ENCODE measurements at places on chromosomes 3 and 15.

- no peak for ATAC-seq
Observed at GRCh38 chr15:51348688-51349087, 7.2 kb downstream of the GLDN start.

DNA sequence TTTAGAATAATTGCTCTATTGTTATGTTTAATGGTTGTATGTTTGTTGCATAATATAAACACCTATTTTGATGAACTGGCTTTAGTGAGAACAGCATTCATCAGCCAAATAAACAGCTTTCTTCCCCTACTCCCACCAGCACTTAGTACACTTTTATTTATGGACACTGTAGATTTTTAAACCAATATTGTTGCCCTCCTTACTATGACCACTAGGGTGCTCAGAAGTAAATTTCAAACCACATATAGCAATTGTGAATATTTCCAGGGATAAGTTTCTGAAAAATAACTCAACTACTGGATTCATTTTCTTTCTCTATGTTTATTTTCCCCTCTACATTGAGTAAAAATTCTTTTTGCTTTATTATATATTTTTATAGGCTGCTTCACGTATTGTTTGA, 84.7 kb upstream of the PTX3 start:
- no peak for ATAC-seq

DNA sequence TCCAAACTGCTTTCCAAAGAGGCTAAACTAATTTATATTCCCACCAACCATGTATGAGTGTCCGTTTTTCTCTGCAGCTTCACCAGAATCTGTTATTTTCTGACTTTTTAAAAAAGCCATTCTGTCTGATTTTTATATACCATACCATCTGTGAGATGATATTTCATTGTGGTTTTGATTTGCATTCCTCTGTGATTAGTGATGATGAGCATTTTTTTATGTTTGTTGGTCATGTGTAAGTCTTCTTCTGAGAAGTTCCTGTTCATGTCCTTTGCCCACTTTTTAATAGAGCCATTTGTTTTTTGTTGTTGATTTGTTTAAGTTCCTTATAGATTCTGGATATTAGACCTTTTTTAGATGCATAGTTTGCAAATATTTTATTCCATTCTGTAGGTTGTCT, 179.4 kb upstream of the ALCAM start:
- no peak for ATAC-seq

- ATAC-seq = peak; percentile 36
Observed at GRCh38 chr3:179072100-179072438, 460 bp upstream of the ZMAT3 start.

DNA sequence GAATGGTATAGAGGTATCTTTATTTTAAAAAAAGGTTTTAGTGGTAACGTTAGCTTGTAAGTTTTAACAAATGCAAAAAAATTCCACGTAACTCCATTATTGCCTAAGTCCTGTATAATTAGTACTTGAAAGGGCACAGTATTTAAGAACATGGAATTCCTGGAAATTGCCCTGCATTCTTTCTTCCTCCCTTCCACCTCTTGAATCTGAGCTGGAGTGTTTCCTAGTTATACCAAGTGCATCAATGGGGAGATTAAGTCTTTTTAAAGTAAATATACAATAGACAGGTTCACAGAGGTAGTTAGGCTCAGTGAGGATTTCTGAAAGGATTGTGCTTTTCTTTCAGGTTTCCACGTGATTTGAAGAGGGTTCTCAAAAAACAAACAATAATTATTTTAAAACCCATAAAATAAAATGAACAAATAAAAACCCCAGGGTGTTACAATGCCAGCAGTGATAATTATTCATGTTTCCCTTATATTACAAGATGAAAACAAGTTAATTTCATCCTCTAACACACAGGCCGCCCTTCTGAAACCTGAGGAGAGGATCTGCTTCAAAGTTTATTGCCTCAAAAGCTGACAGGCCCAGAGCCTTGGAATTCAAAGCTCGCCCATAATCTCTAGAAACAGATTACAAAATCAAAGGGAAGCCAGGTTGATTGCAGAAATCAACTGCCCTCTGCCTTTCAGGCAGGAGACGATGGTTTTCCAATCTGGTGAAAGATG, 128.8 kb upstream of the LMOD3 start:
- ATAC-seq = no peak

GRCh38 chr3:195556390-195556789, 13.3 kb upstream of the PPP1R2 start:
- ATAC-seq = no peak

DNA sequence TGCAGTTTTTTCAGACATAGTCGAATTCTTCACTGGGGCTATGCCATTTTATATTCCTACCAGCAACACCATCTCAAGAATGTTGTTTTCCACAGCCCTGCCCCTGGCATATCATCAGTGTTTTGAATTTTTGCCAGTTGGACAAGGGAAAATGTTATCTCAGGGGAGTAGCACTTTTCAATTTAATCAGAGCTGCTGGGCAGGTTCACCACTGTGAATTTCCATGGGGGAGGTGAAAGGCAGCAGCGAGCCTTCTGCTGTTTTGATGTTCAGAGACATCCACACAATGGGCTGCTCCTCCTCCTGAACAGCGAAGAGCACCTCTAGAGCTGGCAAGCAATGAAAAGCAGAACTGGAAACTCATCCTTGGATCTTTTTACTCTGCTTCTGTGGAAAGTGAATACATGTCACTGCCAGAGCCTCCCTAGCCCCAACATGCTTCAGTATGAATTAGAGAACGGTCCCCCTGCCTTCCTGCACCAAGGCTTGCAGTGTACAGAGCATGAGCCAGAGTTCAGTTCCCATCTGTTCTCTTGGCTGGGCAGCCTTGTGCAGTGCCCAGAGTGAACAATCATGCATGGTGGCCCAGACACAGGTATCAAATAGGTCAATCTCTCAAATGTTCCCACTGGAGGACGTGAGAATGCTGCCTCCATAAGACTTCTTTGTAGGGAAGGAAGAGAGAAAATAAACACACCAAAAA, 56.1 kb upstream of the RAD18 start:
- no peak for ATAC-seq

GRCh38 chr3:196082619-196082971, 705 bp upstream of the TFRC start:
- no peak for ATAC-seq

DNA sequence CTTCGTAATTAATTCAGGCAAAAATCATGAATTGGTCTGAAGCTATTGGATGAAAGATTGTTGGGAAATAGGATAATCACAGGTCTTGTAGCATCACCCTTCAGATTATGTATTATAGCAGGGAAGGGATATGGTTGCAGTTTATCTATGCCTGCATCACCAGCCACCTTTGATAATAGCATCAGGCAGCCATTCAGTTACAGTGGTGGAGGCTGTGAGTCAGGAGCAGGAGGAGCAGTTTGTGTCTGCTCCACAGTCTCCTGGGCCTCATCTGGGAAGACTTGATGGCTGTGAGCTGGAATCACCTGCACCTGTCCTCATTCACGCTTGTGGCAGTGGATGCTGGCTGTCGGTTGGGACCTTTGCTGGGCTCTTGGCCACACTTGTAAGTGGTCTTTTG, 104.3 kb upstream of the PLXNA1 start:
- no peak for ATAC-seq

All from gastroesophageal sphincter (tissue), 4 donors.